LNCaP clone FGC (cell line): ENCODE measurements at places on chromosomes 1 and 21.

GRCh38 chr21:41283211-41283818 lies 33.3 kb upstream of the FAM3B start:
- peak; percentile 65 for DNase-seq

DNA sequence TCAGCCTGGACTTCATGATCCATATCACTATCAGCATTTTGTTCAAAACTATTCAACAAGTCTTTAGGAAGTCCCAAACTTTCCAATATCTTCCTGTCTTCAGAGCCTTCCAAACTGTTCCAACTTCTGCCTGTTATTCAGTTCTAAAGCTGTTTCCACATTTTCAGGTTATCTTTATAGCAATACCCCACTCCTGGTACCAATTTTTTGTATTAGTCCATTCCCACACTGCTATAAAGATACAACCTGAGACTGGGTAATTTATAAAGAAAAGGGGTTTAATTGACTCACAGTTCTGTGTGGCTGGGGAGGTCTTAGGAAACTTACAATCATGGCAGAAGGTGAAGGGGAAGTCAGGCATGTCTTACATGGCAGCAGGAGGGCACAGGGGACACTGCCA lies 18.3 kb upstream of the DNAH14 start:
- DNase-seq, result no peak

DNA sequence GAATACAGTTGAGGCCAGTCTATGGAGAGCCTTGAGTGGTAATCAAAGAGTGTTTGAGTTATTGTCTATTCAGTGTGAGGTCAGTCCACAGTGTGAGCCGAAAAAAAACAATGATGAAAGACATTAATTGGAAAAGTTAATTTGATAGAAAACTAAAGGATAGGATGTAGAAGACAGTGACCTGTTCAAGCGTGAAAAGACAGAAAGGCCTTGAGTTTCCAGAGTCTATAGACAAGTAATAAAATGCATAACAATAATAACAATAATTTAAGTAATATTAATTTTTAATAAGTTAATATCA lies 90.4 kb downstream of the SLC30A10 start:
- DNase-seq, result no peak

GRCh38 chr21:31526040-31526439 lies 133.5 kb upstream of the SOD1 start:
- DNase-seq, result no peak

DNA sequence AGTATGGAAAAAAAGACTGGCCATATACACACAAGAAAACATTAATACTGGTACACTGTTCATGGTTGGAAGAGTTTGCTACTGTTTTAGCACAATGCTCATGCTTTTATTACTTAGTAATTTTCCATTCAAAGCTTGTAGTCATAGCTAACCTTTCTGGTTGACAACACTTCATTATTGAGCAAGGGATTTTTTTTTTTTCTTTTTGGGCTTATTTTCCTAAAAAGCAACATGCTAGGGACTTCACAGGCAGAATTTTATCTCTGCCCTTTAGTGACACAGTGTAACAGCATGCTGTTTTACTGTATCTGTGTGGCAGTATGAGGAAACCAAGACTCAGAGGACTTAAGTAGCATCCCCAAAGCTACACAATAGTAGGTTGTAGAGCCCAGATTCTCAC lies 58.5 kb downstream of the FGGY start:
- no peak for DNase-seq

GRCh38 chr1:170445096-170445495 lies 86.9 kb upstream of the GORAB start:
- DNase-seq, result no peak

DNA sequence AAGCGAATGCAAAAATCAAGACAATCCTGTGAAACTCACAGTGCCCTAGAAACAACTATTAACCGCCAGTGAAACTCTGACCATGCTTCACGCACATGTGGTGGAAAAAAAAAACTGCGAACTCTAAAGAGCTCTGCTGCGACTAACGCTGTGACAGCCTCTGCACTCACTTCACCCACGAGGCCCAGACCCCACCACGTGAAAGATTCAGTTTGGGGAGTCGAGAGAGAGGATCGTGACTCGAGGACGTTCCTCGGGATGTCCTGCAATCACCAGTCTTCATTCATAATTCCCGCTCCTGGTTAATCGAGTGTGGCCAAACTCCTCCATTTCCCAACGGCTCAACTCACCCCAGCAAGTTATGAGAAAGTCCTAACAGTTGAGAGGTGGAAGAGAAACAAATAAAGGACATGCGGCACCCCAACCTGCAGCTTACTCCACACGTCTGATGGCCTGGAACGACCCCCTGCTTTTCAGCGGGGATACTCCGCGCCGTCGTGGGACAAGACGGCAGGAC lies 1.1 kb downstream of the SERBP1 start:
- no peak for DNase-seq

- DNase-seq, result no peak
Observed at GRCh38 chr1:157429601-157430240, 122.6 kb downstream of the FCRL5 start.

GRCh38 chr21:28066596-28067387 lies 925.9 kb downstream of the LTN1 start:
- DNase-seq, result no peak

DNA sequence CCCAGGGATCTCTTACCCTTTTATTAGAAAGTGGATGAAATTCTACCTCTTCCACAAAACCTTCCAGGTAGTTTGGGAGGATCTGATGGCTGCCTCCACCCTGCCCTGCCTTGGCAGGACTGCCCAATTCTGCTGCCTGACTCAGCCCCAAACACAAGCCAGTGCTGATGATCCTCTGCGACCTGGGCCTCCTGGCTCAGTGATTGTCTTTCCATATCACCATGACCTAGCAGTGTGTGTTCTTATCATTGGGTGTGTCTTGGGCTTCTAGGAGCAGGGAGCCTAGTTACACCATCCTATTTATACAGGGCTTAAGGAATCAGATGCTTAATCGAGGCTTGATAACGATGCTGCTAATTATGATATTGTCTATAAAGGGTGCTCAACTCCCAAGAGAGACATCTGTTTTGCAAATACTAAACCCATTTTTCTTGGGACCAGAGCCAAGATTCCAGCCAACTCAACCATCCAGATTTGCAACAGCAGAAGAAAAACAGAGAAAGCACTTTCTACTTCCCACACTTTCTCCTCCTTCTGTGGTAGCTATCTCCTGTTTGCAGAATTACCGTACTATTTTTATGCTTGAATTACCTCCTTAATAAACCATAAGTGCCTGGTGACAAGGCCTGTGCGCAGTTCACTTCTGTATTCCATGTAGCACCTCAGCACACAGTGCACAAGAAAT lies 36.5 kb upstream of the KIF21B start:
- DNase-seq, result peak; percentile 34
